Foreskin melanocyte (primary cell): ENCODE measurements at places on chromosomes 1 and 21.
A peak's percentile ranks its signal among the peaks of the same experiment; 100 is the strongest.

- no peak for DNase-seq
These were observed 28.5 kb downstream of the PTGFRN start for GRCh38 chr1:116938216-116938615.

- DNase-seq, result no peak
These were observed 64.9 kb downstream of the EVA1C start for GRCh38 chr21:32477424-32477745.

DNA sequence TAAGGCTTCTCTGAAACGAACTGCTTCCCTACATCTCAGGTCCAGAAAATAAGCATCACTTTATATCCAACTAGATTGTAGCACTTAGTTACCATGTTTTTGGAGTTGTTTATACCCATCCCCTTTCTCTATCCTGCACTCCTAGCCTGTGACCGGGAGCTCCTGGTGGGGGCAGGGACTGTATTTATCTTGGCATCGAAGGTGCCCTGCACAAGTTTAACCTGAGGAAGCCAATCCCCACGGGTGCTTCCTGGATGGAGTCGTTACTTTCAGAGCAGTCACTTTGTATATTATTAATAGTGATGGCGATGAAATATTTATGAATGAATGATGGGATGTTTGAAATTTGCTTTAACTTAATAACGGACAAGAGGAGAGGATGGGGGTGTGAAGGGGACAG is 73.9 kb downstream of the KLHDC7A start:
- no peak for DNase-seq

- peak; percentile 64 for DNase-seq
These were observed 3.4 kb upstream of the NVL start for GRCh38 chr1:224333309-224333926.

GRCh38 chr1:5571861-5572401 is 420.3 kb downstream of the NPHP4 start:
- DNase-seq, result no peak

GRCh38 chr1:28886731-28887418 is 27.5 kb upstream of the EPB41 start:
- peak; percentile 56 for DNase-seq

GRCh38 chr1:109396513-109396839 is 1.2 kb downstream of the SORT1 start:
- DNase-seq, result no peak

GRCh38 chr1:56709269-56709880 is 64.3 kb downstream of the PRKAA2 start:
- DNase-seq, result peak; percentile 42

DNA sequence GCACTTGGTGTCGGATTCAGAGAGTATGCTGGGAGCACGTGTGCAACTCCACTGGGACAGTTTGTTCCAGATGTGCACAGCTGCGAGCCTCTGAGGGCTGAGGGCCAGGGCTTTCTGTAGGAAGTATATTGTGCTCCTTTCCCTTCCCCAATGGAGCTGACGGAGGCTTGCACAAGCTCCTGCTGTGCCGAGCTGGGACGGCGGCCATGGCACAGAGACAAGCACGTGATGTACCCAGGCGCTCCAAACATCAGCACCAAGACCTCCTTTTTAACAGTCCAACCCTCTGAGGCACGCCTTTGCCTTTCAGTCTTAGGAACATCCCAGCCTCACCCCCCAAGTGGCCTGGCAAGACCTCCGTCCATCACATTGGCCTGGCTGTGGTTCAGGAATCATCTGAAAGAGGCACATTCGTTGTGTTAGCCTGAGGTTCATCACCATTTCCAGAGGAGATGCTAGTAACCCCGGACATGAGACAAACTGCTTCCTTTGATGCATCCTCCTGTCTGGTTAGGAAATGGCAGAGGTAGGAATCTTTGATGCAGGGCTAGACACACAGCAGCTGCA is 339.2 kb upstream of the KAZN start:
- no peak for DNase-seq

- peak; percentile 29 for DNase-seq
These were observed 3.3 kb upstream of the C1orf174 start for GRCh38 chr1:3903141-3904005.

GRCh38 chr1:176540428-176540827 is 77.5 kb downstream of the PAPPA2 start:
- DNase-seq, result no peak

DNA sequence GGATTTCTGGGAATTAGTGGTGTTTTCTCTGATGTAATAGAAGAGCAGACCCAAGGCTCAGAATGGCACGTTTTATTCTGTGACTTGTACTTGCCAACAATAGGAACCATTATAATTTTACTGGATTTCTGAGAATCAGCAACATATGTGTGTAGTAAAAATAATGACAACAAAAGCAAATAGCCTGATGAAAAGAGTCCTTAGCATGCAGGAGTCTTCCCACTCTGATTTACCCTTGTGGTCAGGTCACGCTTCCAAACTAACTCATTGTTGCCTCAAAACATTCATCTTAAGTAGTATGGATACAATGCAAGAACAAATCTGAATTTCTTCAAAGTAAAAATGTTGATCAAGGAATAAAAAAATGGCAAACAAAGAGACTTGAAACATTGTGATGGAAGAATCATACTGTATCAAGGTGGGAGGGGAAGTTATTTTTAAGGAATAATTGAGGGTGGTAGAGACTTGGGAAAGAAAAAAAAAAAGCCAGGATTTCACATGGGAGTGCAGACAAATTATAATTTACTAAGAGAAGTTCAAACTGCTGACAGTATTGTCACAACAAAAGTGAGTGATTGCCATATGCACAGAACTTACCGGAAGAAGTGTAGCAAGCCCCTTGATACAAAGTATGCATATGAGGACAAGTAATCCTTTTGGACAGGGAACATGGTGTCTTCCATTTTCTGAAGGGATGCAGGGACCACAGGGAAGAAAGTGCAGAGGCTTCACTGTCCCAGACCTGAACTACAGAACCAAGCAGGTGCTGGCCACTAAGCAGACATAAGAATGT is 31.2 kb upstream of the RGL1 start:
- peak; percentile 74 for DNase-seq

DNA sequence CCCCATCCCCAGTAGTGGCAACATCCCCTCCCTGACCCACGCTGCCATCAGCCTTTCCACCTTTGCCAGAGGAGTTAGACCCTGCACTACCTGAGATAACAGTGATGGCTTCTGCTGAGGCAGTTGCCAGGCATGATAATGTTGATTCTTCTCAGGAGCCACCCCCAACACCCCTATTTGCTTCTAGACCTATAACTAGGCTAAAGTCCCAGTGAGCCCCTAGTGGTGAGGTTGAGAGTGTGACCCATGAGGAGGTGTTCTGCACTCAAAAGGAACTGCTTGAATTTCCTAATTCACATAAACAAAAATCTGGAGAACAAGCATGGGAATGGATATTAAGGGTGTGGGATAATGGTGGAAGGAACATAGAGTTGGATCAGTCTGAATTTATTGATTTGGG is 159.6 kb upstream of the COL11A1 start:
- DNase-seq, result no peak

DNA sequence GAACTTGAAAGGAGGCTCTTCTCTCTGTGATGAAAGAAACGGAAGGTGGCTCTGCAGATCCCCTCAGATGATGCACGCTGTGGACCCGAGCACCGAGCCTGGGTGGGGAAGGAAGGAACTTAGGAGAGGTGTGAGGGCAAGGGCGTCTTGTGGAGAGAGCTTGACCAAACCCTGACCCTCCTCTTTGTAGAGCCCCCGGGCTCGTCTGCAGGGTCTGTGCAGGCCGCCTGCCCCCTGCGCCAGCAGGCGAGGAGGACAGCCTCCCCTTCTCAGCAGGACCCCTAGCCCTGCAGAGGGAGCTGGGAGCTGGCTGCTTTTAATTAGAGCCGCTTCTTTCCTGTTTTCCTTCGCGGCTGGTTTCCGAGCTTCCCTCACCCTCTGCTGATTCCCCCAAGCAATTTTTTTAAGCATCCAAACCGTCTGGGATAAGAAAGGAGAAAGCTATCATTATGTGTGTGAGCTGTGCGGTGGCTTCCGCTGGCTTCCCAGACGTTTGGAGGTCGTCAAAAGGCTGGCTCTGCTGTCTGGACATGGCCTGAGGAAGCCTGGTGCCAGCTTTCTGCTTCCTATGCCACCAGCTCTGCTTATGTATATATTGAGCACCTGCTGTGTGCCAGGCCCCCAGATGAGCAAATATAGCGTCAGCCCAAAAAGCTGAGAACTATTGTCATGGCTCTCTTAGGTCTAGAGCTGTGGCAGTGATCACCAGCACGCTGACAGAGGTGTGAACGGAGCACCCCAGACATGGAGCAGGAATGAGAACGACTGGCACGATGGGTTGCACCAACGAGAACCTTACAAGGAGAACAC is 160.2 kb upstream of the IRF2BP2 start:
- DNase-seq, result peak; percentile 59
